Renal cortical epithelial cell (primary cell): ENCODE measurements at places on chromosomes 1 and 21.

DNA sequence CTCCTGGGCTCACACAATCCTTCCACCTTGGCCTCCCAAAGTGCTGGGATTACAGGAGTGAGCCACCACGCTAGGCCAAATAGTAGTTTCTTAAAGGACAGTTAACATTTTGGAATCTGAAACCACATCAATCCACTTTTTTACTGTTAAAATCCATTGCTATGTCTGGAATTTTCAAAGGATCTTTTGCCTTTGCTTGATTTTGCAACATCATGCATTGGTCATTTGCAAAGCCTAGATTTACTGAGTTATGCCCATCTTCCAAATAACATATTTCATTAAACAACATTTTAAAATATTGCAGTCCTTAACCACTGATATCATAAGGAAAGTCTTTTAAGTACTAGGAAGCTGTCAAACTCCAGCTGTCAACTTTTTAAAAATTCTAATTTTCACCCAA, 3.3 kb downstream of the POGZ start:
- no peak for DNase-seq

GRCh38 chr1:87170157-87170556, 158.5 kb upstream of the LMO4 start:
- DNase-seq = no peak

GRCh38 chr1:86527306-86527705, 19.6 kb upstream of the CLCA4 start:
- peak; percentile 31 for DNase-seq

DNA sequence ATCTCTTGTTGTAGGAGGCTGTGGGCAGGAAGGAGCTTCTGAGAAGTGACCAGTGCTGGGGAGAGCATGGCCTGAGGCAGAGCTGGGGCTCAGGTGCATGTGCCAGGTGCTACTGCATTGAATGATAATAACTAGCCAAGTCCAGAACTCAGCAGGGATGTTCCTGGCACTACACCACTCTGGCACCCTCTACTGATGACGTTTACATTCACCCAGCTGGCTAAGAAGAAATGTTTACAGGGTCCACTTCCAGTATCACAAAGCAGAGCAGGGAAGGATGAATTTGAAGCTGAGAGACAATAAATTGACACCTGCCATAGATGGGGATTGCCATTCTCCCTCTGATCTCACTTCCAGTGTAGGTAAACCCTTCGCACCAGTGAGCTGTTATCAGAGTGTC, 411.8 kb downstream of the SETD4 start:
- DNase-seq = no peak

DNA sequence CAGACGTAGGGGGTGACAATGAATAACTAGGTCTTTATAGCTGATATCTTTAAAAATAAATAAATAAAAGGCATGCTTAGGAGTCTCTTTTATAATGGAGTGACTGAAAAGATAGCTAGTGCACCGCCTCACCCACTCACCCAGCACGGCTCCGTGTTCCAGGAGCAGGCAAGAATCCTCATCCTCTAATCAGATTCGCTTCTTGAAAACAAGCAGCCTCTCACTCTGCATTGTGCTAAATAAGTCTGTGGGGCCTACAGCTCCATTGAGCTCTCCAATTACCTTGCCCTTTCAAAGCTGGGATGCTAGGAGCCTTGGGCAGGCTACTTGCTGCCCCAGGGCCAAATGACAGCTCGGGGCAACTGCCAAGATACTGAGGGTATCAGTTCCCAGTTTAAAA, 91.5 kb downstream of the TIAM1 start:
- DNase-seq = no peak

DNA sequence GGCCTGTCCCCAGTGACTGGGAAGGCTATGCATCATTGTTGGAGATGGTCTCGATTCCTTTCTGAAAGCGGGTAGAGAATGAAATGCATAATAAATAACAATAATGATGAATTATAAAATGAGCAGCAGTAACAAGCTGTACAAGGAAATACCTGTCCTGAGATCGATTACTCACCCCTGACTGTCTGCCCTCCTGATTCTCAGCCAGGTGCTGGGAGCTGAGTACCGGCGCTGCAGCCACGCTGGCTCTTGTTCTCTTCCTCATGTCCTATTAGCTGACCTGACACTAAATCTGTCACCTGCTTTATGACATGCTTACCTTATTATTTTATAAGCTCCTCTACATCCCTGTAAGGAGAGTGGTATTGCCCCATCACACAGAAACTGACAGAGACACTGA, 3.4 kb downstream of the AGPAT3 start:
- DNase-seq = no peak

DNA sequence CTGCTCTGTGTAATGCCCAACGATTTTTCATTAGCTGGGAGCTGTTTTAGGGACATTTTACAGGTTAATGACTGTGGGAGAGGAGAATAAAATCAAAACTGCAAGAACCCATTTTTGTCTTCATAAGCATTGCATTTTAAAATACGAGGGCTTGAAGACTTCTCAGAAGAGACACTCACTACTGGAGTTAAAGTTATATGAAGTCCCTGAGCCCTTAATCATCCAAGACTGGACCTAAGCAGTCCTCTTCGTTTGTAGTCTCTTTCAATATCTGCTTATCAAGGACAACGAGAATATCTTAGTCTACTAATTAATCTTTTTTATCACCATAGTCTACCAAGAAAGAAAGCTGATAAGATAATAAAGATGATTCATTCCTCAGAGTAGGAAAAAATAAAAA, 176.9 kb upstream of the SGIP1 start:
- DNase-seq = no peak

GRCh38 chr1:163161841-163162240, 40.9 kb downstream of the RGS5 start:
- no peak for DNase-seq

DNA sequence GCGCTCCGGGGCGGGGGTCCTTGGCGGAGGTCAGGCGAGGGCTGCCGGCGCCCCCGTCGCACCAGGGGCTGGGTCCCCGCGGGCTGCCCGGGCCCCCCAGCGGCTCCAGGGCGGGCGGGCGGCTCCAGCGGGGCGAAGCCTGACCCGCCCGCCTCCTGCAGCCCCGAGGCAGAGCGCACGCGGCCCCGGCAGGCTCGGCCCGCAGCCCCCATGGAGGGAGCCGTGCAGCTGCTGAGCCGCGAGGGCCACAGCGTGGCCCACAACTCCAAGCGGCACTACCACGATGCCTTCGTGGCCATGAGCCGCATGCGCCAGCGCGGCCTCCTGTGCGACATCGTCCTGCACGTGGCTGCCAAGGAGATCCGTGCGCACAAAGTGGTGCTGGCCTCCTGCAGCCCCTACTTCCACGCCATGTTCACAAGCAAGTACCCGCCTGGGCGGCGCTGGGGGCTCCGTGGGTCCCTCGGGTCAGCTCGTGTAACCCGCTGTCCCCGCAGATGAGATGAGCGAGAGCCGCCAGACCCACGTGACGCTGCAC, 817 bp downstream of the KLHL17 start:
- no peak for DNase-seq

GRCh38 chr1:241408170-241408569, 51.2 kb upstream of the RGS7 start:
- DNase-seq = peak; percentile 16

DNA sequence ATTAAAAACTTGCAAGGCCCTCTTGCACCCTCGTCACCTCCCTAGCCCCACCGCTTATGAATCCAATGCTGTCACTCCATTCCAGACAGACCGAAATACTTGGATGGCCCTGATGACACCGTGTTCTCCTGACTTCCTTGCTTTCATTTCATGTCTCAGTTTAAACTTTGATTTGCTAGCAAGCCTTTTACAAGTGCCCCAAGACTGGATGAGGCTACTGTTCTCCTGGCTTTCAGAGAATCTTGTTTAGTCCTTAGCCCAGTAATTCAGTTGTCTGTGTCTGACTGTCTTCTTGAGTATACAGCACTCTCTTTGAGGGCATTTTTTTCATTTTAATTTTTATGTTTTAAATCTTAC, 824 bp upstream of the IFI44L start:
- no peak for DNase-seq

GRCh38 chr1:10646347-10646861, 150.0 kb downstream of the CASZ1 start:
- peak; percentile 31 for DNase-seq

DNA sequence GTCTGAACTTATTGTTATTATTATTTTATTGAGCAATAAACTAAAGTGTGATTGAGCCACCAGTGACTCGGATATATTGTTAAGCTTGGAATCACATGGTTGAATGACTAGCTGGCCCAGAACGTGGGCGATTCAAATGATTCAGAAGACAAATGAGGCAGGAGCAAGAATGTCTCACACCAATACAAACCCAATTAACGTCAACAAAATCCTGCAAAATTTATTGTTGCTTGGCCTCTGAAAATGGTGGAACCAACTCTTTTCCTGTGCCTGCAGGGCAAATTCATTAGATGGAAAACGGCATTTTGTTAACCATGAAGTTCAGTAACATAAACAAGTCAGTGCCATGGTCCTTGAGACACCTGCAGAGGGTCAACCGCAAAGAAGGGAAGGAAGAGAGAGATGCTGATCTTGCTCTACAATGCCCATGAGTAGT, 482.0 kb downstream of the SETD4 start:
- DNase-seq = peak; percentile 95

DNA sequence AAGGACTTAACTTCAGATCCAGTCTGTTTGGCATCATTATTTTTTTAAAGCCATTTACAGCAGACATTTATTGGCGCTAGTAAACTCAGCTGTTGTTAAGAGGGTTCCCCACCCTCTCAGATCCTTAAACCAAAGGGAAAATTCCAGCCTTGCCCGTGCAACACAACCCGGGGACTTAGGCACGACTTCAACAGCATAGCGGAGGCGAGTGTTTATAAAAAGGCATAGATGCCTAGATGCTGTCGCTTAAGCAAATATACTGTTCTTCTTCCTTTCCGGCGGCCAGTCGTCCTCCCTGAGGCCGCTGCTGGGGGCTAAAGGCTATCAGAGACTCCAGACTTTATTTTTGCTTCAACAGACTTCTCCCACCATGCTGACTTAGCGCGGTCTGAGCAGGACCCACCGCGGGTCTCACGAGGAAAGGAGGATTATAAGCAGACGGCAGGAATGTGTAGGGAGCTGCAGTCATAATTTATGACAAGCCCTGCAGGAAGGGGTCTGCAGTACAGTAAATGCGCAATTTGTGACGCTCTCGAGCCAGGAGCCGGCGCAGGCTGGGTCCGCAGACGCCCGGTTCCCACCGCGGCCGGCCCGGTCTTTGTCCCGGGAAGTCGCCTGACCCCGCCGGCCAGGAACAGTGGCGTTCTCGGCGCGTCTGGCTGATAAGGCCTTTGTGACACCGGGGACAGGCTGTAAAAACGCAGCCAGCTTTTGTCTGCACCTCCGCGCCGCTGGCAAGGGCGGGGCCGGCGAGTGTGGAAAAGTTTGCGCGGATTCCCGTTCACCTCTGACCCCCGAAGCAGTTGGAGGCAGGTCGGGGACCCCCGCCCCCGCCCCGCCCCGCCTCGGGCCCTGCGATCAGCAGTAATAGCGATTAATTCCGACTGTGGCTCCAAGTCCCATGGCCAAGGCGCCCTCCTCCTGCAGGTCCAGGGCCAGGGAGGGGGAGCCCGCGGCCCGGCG, 61.2 kb upstream of the ARHGEF16 start:
- DNase-seq = no peak

DNA sequence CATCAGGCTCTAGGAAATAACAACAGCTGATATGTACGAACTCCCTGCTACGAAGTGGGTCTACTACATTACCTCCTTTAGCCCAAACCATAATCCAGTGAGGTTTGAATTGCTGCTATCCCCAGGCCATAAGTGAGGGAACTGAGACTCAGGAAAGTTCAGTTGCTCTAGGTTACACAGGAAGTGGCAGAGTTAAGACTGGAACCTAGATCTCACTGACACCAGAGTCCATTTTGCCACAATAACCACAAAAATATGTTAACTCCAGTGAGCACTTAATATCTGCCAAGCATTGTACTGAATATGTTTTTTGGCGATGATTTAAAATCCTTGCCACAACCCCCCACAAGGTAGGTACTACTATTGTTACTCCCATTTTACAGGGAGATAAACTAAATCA, 8.9 kb upstream of the TADA1 start:
- no peak for DNase-seq

DNA sequence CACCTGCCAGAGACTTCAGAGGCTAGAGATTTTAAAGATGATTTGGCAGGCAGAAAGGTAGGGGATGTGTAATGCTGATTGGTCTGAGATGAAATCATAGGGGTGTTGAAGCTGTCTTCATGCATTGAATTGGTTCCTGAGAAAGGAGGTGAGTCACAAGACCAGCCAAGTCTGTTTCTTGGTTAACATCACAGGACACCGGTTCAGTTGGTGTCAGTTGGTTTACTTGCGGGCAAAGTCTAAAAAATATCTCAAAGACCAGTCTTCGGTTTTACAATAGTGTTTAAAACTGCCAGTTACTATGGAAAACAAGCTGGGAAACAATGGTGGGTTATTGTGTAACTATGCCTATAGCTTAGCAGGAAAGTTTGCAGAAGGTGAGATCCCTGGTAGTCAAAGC, 305.9 kb downstream of the BARHL2 start:
- DNase-seq = peak; percentile 15

DNA sequence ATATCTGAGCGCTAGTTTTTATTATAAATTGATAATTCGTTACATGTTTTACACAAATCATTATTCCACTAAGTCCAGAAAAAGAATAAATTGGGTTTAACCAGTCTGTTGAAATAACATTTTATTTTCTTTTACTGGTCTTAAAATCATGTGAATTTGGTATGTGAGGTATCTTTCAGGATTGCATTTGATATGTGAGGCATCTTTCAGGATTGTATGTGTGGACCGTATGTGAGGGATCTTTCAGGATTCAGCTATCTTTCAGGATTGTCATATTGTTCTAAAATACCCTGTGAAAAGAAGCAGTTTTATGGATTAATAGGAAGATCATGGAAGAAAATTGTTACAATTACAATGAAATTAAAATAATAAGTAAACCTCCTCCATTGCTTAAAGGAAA, 42.9 kb downstream of the USP25 start:
- DNase-seq = no peak

- peak; percentile 89 for DNase-seq
Measured at GRCh38 chr1:172960454-172961208, 90.1 kb downstream of the TNFSF18 start.

DNA sequence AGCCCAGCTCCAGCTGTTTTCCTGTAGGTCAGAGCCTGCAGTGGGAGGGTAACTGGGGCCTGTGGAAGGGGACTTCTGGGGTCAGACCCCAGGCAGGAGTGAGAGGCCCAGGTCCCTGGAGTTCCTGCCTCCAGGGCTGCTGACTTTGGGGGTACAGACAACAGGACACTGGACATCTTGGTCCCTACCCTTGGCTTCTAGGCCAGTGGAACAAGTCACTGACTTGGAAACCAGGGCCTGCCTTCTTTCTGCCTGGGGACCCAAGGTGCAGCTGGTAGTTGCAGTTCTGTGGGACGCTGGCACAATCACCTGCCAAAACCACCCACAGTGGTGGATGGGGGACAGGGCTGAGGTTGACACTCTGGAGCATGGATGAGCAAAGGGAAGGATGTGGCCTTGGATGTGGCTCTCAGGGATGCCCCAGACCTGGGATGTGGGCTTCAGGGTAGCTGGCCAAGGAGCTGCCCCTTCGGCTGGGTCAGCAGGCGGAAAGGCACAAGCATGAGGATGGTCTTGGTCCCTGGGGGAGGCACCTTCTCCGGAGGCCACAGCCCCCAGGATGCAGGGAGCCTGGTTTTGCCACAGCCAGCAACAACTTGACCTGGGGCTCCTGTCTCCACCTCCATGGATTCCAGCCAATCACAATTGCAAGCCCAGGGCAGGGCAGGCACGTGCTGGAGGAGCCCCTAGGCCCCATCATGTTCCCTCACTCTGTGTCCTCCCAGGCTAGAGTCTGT, 5.8 kb downstream of the JMJD4 start:
- no peak for DNase-seq

- peak; percentile 57 for DNase-seq
Measured at GRCh38 chr1:99963041-99963795, 6.6 kb upstream of the SLC35A3 start.
